ENCODE measurements at places on chromosomes 5 and 9.

DNA sequence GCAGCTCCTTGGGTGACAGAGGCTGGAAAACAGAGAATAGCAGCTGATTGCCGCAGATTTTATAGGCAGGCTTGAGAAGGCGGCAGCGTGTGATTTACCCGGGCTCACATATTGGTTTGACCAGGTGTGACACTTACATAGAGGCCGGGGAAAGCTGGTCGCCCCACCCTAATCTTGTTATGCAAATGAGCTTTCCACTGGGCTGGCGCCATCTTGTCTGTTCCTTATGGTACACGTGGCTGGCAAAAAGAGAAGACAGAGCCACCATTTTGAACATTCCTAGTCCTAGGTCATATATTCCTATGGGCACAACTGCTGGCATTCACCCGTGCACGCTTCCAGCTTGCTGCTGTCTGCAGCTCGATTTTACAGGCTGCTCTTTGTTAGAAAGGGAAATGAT is 11.3 kb upstream of the SPZ1 start:
- DNase-seq = no peak

- no peak for DNase-seq
Observed at GRCh38 chr5:56350597-56351170, 117.6 kb upstream of the ANKRD55 start.

GRCh38 chr9:13383216-13383615 is 103.7 kb upstream of the MPDZ start:
- no peak for DNase-seq

- no peak for DNase-seq
Observed at GRCh38 chr5:41043109-41043747, 27.9 kb downstream of the MROH2B start.

- DNase-seq = no peak
Observed at GRCh38 chr5:94884311-94884710, 265.8 kb downstream of the SLF1 start.

- DNase-seq = no peak
Observed at GRCh38 chr5:172168311-172168710, 19.7 kb downstream of the STK10 start.

DNA sequence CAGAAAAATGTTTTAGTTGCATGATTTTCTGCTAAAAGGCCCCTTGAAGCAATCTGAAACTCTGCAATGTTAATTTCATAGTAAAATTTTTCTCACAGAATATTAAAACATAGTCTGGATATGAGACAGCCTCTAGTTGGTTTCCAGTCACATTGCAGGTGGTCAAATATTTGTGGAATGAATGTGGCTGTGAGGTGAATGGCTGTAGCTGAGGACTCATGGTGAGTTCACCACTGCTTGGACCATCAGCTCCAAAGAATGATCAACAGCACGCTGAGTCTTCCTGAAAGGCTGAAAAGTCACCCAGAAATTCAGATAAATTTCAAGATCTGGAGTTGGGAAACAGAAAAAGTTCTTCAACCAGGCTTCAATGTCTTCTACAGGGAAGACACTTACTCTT is 79.8 kb downstream of the MAT2B start:
- no peak for DNase-seq

- DNase-seq = no peak
Observed at GRCh38 chr5:154947778-154948177, 6.9 kb downstream of the MRPL22 start.

DNA sequence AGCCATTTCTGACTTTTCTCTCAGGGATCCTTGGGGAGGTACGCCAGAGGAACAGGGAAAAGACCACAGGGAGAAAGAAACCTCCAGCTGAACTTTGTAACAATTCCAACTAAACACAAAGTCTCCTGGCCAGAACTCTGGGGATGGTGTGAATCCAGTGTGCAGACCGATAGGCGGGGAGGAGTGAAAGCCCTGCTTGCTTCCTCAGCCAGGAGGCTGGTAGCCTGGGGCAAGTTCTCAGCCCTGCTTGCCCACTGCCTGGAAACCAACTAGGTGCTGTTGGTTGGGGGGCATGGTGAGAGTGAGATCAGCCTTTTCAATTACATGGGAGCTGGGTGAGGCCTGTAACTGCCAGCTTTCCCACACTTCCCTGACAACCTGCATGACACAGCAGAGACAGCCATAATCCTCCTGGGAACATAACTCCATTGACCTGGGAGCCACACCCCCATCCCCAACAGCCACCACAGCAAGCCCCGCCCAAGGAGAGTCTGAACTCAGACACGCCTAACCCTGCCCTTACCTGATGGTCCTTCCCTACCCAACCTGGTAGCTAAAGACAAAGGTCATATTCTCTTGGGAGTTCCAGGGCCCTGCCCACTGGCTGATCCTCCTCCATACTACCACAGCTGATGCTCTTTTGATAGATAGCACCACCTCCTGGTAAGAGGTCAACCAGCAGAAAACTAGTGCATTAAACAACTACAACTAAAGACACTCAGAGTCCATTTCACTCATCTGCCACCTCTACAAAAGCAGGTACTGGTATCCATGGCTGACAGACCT is 100.1 kb upstream of the TNFAIP8 start:
- DNase-seq = no peak

DNA sequence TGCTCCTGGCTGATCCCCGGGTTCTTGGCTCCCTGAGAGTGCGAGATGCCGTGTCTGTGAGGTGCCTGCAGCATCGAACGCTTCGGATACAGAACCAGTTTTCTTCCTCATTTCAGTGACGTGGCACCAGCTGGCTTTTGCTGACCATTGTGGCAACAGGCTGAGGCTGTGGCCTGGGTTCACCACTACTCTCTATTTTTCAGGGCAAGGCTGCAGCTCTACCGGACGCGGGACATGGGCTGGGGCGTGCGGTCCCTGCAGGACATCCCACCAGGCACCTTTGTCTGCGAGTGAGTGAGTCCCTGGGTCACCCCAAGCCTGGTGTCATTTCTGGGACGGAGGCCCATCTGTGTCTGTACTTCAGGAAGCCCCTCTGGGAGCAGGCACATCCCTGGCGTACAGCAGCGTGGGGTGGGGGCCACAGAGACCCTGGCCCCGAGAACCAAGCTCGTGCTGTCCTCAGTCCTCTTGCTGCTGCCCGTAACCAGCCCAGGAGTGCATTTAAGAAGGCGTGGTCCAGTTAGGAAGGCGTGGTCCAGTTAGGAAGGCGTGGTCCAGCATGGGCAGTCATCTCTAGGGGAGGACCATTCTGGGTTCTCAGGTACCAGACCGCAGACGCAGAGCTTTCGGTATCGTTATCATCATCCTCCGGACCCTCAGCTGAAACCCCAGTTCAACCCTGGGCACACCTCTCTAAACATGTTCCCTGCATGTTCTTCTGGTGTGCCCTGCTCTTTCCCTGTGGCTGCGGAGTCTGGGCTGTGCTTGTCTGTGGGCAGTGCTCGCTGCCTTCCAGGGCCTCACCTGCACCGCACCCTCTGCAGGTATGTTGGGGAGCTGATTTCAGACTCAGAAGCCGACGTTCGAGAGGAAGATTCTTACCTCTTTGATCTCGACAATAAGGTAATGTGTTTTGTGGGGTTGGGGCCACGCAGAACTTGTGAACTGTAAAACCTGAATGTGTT is 60.1 kb upstream of the CACNA1B start:
- DNase-seq = no peak

- DNase-seq = no peak
Observed at GRCh38 chr5:146878476-146879172, at the start of gene PPP2R2B. PPP2R2B (minus strand) TSS chr5:146878757.

GRCh38 chr5:37063739-37064138 is 185.4 kb downstream of the CPLANE1 start:
- DNase-seq = no peak

GRCh38 chr5:53160895-53161294 is 51.3 kb upstream of the MOCS2 start:
- no peak for DNase-seq

GRCh38 chr5:106876298-106876622 is 794.5 kb downstream of the EFNA5 start:
- no peak for DNase-seq

GRCh38 chr9:131714161-131714646 is 25.7 kb downstream of the RAPGEF1 start:
- DNase-seq = no peak

DNA sequence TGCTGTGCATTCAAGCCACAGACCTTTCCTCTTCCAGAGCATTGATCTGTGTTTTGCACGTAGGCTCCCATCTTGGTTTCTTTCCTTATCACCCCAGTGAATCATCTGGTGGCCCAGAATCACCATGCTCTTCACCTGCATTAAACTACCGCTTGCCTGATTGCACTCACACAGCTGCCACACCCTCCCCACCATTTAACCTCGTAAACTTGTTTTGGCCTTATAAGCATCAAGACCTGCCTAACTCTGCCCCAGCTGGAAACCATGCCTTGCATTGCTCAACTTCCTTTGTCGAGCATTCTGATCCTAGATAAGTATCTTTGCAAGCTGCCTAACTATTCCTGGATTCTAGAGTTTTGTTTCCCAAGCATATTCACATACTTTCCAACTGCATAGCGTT is 369.6 kb upstream of the SEMA6A start:
- no peak for DNase-seq
